ENCODE measurements at places on chromosomes 5 and 9. TPM values are rescaled to one million over a fixed set of nuclear protein-coding genes. Genes with fewer than 3 reads are reported as not detected.

DNA sequence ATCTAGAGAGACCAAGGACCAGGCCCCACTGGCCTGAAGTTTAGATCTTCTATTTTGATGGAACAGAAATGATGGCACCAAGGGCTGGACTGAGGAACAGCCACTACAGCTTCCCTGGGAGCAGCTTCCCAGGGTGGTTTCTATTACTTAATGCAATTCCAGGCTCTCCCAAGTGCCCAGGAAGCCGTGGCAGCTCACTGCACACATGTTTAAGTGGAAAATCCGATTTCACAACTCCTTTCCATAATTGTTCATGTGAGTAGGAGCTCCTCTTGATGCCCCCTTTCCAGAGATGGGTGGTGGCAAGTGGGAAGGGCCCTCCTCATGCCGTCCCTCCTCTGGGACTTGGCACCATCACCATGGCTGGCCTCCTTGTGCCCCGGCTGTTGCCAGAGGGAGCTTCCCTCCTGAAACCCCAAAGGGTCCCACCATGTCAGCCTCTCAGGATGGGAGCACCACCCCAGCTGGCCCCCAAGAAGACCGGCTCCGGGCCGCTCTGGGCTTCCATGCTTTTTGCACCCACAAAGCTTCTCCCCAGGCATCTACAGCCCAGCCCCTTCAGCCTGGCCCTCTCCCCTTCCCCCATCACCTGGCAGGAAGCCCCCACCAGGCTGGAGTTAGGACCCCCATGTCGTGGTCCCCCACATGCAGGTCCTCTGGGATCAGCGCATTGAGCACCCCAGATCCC lies 9.1 kb upstream of the UBAC1 start:
- H3K36me3 ChIP-seq, result no peaks in the 10 kb centered on the region
- no peak overlapping the region for H3K27ac ChIP-seq
- peaks cover 17% of the 10 kb centered on the region for H3K4me1 ChIP-seq
- no peak overlapping the region for H3K4me3 ChIP-seq

DNA sequence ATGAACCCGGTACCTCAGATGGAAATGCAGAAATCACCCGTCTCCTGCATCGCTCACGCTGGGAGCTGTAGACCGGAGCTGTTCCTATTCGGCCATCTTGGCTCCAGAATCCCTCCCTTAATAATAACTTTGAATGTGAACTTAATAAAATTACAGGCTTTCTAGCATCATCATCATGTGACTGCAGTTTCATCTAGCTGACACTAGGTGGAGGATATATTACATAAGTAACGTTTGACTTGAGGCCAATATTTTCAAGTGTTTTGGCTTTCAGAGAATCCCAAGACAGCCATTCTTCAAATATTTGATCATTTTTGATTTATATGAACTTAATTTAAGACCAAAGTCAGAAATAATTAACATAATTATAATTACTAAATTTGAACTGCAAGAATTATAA lies 474.9 kb upstream of the CDH10 start:
- H3K4me3 ChIP-seq, result no peak overlapping the region
- H3K27me3 ChIP-seq, result no peaks in the 10 kb centered on the region
- no peaks in the 10 kb centered on the region for H3K4me1 ChIP-seq
- H3K36me3 ChIP-seq, result no peaks in the 10 kb centered on the region

DNA sequence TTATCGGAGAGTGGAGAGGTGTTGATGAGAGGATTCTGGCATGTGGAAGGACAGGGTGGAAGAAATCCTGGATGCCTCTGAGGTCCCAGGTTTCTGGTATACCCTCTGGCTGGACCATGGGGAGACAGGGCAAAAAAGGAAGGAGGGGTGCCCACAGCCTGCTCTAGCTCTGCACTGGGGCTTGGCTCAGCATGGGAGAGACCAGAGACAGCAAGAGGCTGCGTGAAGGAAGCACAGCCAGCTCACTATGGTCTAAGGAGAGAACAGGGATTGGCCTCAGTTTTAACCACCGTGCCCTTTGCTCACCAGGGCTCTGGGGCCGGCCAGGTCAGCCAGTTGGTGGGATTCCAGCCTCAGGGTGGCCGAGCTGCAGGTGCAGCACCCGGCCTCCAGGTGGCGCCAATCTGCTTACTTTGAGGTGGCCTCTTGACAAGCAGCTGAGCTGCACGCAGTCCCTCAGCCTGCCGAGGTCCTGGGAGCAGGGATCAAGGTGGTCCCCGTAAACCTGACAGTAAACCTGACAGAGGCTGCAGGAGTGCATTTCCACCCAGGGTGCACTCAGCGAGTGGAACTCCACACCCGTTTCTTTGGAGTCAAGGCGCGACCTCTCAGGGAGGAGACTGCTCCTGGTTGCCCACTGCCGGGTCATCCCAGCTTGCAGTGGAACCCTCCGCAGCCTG lies 25.0 kb upstream of the SPTLC1 start:
- no peak overlapping the region for H3K4me3 ChIP-seq
- peaks cover 38% of the 10 kb centered on the region for H3K27me3 ChIP-seq
- H3K27ac ChIP-seq, result no peak overlapping the region
- DNase-seq, result peak; percentile 80

- H3K36me3 ChIP-seq, result no peaks in the 10 kb centered on the region
- no peak overlapping the region for H3K27ac ChIP-seq
- peaks cover 2% of the 10 kb centered on the region for H3K27me3 ChIP-seq
- H3K4me3 ChIP-seq, result no peak overlapping the region
These were observed 49.4 kb downstream of the PLK2 start for GRCh38 chr5:58410441-58410840.

DNA sequence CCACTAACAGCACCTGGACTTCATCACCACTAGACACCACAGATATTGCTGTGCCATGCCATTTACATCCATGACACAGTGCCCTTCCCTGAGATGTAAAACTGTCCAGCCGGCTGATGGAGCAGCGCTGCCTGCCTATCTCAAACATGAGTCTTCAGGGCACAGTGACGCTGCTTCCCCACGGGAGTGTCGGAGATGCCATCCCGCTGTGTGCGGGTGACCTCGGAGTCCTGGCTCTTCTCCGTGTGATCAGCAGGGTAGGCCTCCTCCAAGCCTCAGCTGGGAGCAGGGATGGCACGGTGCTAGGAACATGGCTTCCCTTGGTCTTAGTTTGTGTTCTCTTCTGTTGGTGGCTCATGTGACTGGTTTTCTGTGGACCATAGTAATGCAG lies 130.3 kb upstream of the FAM120A start:
- H3K4me3 ChIP-seq, result no peak overlapping the region
- peaks cover 15% of the 10 kb centered on the region for H3K27me3 ChIP-seq
- no peaks in the 10 kb centered on the region for H3K36me3 ChIP-seq
- DNase-seq, result no peak
- no peak overlapping the region for H3K27ac ChIP-seq
- peaks cover 8% of the 10 kb centered on the region for H3K4me1 ChIP-seq

GRCh38 chr9:134773842-134774241 lies 106.8 kb upstream of the FCN2 start:
- no peaks in the 10 kb centered on the region for H3K36me3 ChIP-seq
- peaks cover 5% of the 10 kb centered on the region for H3K27me3 ChIP-seq
- H3K27ac ChIP-seq, result no peak overlapping the region
- DNase-seq, result no peak
- H3K4me1 ChIP-seq, result peaks cover 2% of the 10 kb centered on the region
- H3K4me3 ChIP-seq, result no peak overlapping the region

- peaks cover 64% of the 10 kb centered on the region for H3K4me1 ChIP-seq
- H3K4me3 ChIP-seq, result no peak overlapping the region
- H3K27me3 ChIP-seq, result no peaks in the 10 kb centered on the region
- DNase-seq, result no peak
- no peak overlapping the region for H3K27ac ChIP-seq
These were observed 47.7 kb upstream of the ITGA1 start for GRCh38 chr5:52740007-52740406.

DNA sequence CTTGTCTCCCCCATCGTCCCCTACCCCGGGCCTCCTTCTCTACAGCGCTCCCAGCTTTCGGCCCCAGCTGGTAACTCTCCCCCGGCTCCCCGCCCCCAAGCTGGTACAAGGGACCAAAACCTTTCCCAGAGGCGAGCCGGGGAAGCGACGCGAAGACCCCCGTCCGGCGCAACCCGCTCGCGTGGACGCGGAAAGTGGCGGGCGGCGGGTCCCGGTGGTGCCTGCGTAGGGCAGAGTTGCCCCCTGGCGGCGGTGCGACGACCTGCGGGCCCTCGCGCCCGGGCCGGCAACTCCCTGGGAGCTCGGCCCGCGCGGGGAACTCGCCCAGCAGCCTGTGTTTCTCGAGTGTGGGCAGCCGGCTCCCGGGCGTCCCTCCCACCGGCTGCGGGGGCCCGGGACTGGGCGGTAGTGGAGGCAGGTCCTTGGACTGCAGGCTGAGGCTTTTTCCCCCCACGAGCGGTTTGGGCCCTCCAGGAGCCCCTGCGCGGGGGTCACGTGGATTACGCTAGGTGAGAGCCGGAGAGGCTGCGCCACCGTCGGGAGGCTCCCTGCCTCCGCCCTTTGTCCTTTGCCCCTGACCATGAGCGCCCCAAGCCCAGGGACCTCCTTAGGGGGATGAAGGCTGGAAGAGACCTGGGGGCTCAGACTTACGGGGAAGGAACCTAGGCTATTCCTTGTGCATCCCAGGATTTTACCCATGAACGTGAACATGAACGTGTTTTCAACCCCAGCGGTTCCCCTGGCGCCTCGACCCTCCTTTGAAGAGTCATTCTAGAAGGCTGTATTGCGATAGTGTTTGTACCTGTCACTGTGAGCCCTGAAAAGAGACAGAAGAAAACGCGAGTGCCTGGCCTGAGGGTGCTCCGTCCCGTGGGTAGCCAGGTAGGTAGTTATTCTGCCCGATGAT lies 2.9 kb upstream of the FOXD1 start:
- H3K4me1 ChIP-seq, result peaks cover 22% of the 10 kb centered on the region
- no peaks in the 10 kb centered on the region for H3K36me3 ChIP-seq
- H3K4me3 ChIP-seq, result no peak overlapping the region
- peaks cover 55% of the 10 kb centered on the region for H3K27me3 ChIP-seq
- H3K27ac ChIP-seq, result no peak overlapping the region

- no peaks in the 10 kb centered on the region for H3K36me3 ChIP-seq
- no peak for DNase-seq
- H3K27me3 ChIP-seq, result no peaks in the 10 kb centered on the region
These were observed 435.7 kb downstream of the MAT2B start for GRCh38 chr5:163941079-163941478.

DNA sequence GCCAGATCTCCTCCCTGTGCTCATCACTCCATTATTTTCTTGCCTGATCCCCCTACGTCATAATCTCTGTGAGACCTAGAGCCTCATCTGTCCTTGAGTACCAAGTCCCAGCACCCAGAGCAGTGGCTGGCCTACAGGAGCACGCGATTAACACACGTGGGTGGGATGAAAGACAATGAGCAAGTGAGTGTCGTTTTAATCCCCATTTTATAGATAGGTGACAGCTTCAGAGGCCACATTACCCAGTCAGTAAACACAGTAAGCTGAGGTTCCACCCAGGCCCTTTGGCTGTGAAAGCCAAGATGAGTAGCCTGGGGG lies 17.3 kb downstream of the TRUB2 start:
- peaks cover 6% of the 10 kb centered on the region for H3K36me3 ChIP-seq
- no peaks in the 10 kb centered on the region for H3K4me1 ChIP-seq
- no peak for DNase-seq
- no peak overlapping the region for H3K4me3 ChIP-seq

GRCh38 chr9:127085186-127085585 lies 37.2 kb downstream of the ANGPTL2 start:
- H3K36me3 ChIP-seq, result no peaks in the 10 kb centered on the region
- H3K27ac ChIP-seq, result no peak overlapping the region
- no peak overlapping the region for H3K4me3 ChIP-seq
- peaks cover 6% of the 10 kb centered on the region for H3K4me1 ChIP-seq

- no peak overlapping the region for H3K4me3 ChIP-seq
- DNase-seq, result no peak
- H3K27me3 ChIP-seq, result no peaks in the 10 kb centered on the region
- H3K27ac ChIP-seq, result no peak overlapping the region
- H3K36me3 ChIP-seq, result no peaks in the 10 kb centered on the region
These were observed 150.3 kb upstream of the COL5A1 start for GRCh38 chr9:134491196-134491835.

DNA sequence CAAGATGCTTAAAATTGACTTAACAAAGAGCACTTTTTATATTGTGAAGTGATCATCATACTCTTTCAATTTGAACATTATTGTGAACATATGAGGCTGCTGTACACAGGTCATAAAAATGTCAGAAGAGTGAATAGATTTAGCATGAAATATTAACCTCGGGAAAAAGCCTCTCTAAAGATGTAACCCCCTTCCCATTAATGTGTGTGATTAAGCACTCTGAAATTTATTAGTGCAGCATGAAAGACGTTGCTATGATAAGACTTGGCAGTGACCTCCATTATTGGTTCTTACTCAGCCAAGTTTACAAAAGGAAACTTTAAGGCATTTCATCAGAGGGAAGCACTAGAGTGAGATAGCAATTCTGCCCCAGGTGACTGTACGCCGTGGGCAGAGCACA lies 326.5 kb downstream of the NTRK2 start:
- H3K27ac ChIP-seq, result no peak overlapping the region
- DNase-seq, result no peak
- no peaks in the 10 kb centered on the region for H3K27me3 ChIP-seq

DNA sequence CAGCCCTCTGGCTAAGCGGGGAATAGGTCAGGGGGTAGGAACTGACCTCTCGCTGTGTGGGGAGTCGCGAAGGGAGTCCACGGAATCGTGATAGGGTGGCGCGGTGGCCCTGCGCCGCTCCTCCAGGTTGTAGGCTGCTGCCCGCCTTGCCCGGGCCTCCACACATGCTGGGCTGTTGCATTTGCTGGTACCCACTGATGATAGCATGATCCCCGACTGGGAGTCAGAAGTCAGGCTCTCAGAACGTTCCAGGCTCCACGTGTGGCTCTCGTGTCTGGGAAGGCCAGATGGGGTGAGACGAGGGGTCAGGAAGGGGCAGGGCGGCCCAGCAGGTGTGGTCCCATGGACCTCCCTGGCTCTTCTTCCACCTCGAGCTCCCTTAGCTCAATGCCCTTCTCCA lies 56.0 kb downstream of the PSD2 start:
- H3K4me3 ChIP-seq, result no peak overlapping the region
- no peaks in the 10 kb centered on the region for H3K36me3 ChIP-seq
- peaks cover 3% of the 10 kb centered on the region for H3K4me1 ChIP-seq
- no peak for DNase-seq
- no peak overlapping the region for H3K27ac ChIP-seq

GRCh38 chr9:114396558-114397218 lies 8.9 kb upstream of the AKNA start:
- H3K27me3 ChIP-seq, result peaks cover 3% of the 10 kb centered on the region
- H3K4me1 ChIP-seq, result peaks cover 62% of the 10 kb centered on the region
- no peak for DNase-seq

- H3K27ac ChIP-seq, result peak overlapping the region; percentile 71
- DNase-seq, result peak; percentile 63
- no peaks in the 10 kb centered on the region for H3K27me3 ChIP-seq
- H3K4me3 ChIP-seq, result no peak overlapping the region
- H3K36me3 ChIP-seq, result no peaks in the 10 kb centered on the region
- H3K4me1 ChIP-seq, result peaks cover 45% of the 10 kb centered on the region
These were observed 101.6 kb upstream of the SPRY4 start for GRCh38 chr5:142426129-142427014.

- H3K4me1 ChIP-seq, result no peaks in the 10 kb centered on the region
- H3K27ac ChIP-seq, result no peak overlapping the region
- H3K36me3 ChIP-seq, result no peaks in the 10 kb centered on the region
- H3K4me3 ChIP-seq, result no peak overlapping the region
- H3K27me3 ChIP-seq, result no peaks in the 10 kb centered on the region
These were observed 346.9 kb downstream of the DEPDC1B start for GRCh38 chr5:60352992-60353599.

Gene LRRTM2
- 0.26 TPM for total RNA-seq

Gene SQSTM1
- 102 TPM for total RNA-seq

Gene CDKN2AIPNL
- 31.3 TPM for total RNA-seq

Gene OR13C5
- total RNA-seq, result not detected

Gene GCNT1
- 8.0 TPM for total RNA-seq

Gene RNF130
- 5.5 TPM for total RNA-seq

Gene FAM13B
- total RNA-seq, result 39.7 TPM

Gene TMEM174
- total RNA-seq, result not detected

Gene ANGPTL2
- not detected for total RNA-seq

Gene WNK2
- total RNA-seq, result not detected

Gene SLC36A3
- not detected for total RNA-seq

Gene SECISBP2
- 35.8 TPM for total RNA-seq

Gene KCNIP1
- total RNA-seq, result not detected

Gene AK8
- total RNA-seq, result 0.39 TPM

Gene DDX4
- total RNA-seq, result 0.61 TPM

All from activated CD8-positive, alpha-beta T cell treated with anti-CD3 and anti-CD28 coated beads, Interleukin-2, amount 10 ng/mL, durations not matched to agents 7 days and 5 days (primary cell).